Liver (tissue), 10 donors: ENCODE measurements at places on chromosomes 7 and 10. TPM values are rescaled to one million over a fixed set of nuclear protein-coding genes. Genes with fewer than 3 reads are reported as not detected.

Gene WEE2
- not detected for polyA plus RNA-seq

DNA sequence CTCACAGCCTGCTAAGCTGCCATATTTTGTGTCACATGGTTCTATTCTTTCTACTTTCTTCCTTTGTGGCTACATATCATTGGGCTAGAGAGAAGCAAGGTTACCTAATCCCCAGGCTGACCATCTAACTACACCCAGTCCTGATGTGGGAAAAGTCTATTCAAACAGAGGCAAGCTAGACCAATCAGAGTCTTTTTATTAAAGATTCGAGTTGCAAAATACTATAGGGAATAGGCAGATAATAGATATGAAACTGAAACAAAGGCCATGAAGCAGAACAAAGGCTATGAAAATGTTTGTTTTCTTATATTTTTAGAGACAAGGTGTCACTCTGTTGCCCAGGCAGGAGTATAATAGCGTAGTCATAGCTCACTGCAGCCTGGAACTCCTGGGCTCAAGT is 36.7 kb downstream of the MTERF1 start:
- no peak for DNase-seq

- no peak for DNase-seq
Measured at GRCh38 chr10:33227489-33227888, 107.0 kb downstream of the NRP1 start.

Gene PIP
- not detected for polyA plus RNA-seq
